C1 segment of cervical spinal cord (tissue), 14 donors: ENCODE measurements at places on chromosomes 1 and 21.

- DNase-seq: no peak
Measured at GRCh38 chr1:21216835-21217811, 40.4 kb upstream of the EIF4G3 start.

- DNase-seq: no peak
Measured at GRCh38 chr1:240188139-240188538, 96.5 kb downstream of the FMN2 start.

DNA sequence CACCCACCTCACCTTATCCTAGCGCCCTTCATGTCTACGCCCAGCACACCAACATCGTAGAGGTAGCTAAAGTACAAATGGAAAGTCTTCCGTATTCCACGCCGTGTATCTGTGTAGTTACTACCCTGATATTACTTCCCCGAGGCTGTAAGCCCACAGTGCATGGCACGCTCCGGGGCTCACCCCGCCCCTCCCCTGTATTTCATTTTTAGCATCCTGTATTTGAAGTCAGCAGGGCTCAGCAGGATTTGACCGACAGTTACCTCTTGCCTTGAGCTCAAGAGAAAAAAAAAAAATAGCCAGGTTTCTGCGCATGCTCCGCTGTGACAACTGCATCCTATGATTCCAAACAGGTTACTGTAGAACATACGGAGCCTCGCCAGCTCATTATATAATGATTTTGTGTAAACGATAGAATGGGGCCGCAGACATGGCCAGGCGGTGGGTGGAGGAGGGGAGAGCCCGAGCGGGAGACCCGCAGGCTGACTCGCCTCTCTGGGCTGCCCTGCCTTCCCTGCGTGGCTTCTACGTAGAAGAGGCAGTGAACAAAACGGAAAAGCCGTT lies 1.3 kb downstream of the ABCG1 start:
- peak; percentile 85 for DNase-seq

DNA sequence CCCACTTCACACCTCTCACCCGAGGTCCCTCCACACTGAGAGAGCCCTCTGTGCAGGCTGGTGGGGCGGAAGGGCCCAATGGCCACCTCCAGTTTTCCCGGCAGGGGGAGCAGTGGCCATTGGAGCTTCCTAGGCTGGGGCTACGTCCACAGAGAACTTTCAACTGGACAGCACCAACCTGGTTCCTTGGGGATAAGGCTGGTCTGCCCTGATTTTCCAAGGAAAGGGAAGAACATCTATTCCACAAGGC lies 20.3 kb upstream of the LAPTM5 start:
- DNase-seq: no peak

GRCh38 chr1:180252638-180253536 lies 22.8 kb downstream of the LHX4 start:
- no peak for DNase-seq

GRCh38 chr1:230639714-230640209 lies 2.5 kb upstream of the COG2 start:
- no peak for DNase-seq

GRCh38 chr1:218809625-218810024 lies 364.1 kb upstream of the LYPLAL1 start:
- DNase-seq: no peak

- no peak for DNase-seq
Measured at GRCh38 chr1:59379371-59379728, 82.5 kb downstream of the FGGY start.

- no peak for DNase-seq
Measured at GRCh38 chr1:57503337-57503736, 79.5 kb upstream of the DAB1 start.

DNA sequence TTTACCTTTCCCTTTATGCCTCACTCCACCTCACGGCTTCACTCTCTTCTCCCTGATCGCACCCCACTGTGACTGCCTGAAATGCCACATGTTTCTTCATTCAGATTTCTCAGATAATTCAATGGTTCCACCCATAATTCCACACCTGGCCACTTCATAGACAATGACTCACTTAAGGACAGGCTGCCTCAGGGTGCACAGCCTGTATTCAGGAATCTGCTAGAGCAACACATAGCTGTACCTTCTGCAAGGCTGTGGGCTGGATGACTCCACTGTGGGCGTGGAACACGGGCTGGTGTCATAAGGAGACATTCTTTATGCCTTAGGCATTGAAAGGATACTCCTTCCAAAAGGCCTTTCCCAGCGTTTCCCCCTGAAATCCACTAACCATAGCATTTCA lies 36.1 kb downstream of the L1TD1 start:
- DNase-seq: no peak

DNA sequence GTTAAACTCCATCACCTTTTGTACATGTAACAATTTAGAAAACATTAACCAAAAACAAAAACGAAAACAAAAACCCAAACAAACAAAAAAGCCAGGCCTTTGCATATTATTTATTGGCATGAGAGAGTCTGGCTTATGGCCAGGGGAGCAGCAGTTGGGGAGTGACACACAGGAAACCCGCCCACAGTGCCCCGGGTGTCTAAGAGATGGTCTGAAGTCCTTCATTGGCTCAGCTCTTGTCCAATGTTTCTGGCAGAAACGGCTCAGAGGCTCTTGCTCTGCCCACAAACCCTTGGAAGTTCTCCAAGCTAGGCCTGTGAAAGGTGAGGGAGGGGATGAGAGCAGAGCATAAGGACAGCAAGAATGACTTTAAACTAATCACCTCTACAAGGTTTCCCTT lies 131.5 kb downstream of the CNIH3 start:
- no peak for DNase-seq

DNA sequence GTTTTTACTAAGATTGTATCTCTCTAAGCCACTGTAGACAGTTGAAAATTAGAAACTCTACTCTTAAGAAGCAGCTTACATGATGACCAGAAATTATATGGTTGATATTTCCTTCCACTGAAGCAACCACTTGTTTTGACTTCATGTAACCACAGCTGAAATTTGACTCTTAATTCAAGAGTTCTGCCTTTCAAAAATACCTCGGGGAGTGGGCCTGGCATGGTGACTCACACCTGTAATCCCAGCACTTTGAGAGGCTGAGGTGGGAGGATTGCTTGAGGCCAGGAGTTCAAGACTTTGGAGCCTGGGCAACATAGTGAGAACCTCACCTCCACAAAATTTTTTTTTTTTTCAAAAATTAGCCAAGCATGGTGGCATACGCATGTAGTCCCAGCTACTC lies 4.3 kb downstream of the AMPD1 start:
- no peak for DNase-seq

DNA sequence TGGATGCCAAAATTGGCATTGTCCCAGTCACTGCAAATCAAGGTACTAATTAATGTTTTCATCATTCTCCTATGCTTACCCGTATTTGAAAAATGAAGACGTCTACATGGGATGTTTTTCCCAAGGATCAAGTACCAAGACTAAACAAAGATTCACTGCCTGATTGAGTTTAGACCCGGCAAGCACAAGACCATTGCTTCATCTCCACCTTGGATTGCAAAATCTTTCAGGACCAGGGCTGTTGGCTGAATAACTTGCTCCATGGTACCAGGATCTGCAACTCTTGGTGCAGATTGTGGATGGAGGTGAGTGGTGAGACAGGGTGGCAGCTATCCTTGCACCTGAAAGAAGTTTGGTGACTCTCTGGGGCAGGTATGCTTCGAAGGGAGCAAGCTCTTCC lies 122.5 kb upstream of the ETS2 start:
- no peak for DNase-seq

GRCh38 chr1:51792864-51793263 lies 85.7 kb downstream of the NRDC start:
- DNase-seq: no peak
